Stimulated activated memory B cell treated with anti-CD40 and anti-IgM and Interleukin-4, amounts not matched to agents 10 μg/mL and 1 μg/mL and 100 μg/mL, for 72 hours (primary cell): ENCODE measurements at places on chromosomes 6 and 20.

- no peak for ATAC-seq
Measured at GRCh38 chr6:116955773-116956172, 78.7 kb downstream of the RFX6 start.

GRCh38 chr6:29474996-29475395 lies 12.8 kb downstream of the MAS1L start:
- no peak for ATAC-seq

DNA sequence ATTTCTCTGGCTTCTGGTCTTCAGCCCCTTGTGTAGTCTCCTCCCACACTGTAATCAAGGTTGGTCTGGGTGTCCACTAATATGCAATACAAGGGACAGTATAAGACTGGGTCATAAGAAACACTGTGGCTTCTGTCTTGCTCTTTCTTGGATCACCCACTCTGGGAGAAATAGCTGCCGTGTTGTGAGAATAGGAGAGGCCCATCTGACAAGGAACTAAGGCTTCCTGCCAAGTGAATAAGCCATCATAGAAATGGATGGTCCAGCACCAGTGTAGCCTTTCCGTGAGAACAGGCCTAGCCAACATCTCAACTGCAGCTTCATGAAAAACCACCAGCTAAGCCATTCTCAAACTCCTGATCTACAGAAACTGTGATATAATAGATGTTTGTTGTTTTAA lies 23.3 kb downstream of the BAG2 start:
- no peak for ATAC-seq

DNA sequence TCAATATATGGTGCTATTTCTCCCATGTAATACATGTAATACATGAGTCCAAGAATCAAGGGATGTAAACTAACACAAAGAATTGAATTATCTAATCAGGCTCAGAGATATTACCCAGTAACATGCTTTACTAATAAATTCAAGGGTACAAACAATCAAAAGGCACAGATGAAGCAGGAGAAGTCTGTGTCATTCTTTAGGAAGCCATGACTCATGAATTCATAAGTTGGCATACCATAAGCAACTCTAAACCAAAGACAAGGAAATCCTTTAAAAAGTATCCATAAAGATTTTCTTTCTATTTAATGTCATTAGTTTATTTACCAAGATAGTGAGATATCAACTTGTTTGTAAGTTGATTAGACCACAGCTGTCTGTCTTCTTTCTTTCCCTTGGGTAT lies 446.0 kb upstream of the IMPG1 start:
- no peak for ATAC-seq

DNA sequence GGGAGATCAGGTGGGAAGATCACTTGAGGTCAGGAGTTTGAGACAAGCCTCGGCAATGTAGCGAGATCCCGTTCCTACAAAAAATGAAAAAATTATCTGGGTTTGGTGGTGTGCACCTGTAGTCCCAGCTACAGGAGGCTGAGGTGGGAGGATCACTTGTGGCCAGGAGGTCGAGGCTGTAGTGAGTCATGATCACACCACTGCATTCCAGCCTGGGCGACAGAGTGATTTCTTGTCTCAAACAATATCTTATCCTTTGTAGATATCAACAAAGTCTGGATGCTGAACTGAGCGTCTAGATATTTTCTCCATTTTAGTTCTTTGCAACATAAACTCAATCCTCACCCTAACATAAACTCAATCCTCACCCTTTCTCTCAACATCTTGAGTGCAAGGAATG lies 197.6 kb downstream of the DTNBP1 start:
- ATAC-seq, result no peak

DNA sequence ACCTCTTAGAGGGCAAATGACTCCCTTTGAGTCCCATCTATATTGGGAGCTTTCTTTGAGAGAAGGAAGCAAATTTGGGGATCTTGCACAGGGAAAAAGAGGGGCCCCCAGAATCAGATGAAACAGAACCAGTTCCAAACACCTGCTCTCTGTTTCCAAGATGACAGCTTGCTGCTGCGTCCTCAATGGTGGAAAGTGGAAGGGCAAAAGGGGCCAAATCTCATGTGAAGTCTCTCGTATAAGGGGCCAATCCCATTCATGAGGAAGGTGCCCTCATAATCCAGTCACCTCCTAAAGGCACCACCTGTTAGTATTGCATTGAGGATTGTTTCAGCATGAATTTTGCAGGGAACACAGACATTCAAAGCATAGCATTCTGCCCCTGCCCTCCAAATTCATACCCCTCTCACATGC lies 483 bp upstream of the SERPINB1 start:
- ATAC-seq, result no peak

DNA sequence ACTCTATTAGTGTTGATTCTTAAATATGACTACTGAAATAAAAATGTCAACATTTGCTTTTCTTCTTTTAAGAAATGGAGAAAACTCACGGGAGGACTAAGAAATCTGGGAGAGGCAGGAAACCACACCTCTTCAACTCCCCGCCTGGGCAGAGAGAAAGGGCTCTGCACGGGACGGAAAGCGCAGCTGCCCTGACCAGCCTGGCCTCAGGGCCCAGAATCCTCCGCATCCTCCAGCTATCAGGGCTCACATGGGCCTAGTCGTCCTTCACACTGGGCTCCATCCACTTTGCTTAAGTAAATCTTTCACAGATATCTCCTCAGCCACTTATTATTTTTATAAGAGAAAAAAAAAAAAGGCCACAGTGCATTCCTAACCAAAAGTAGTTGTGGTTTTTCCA lies 215.1 kb downstream of the TBXT start:
- ATAC-seq, result no peak

GRCh38 chr6:13611715-13612114 lies 3.4 kb upstream of the NOL7 start:
- no peak for ATAC-seq

- ATAC-seq, result peak; percentile 80
Measured at GRCh38 chr20:8131598-8132483, at the start of gene PLCB1. Gene PLCB1 (plus strand): TSS chr20:8132266. CDS start chr20:8132652, 386 bp downstream.

GRCh38 chr6:137968901-137969300 lies 101.8 kb downstream of the TNFAIP3 start:
- no peak for ATAC-seq

DNA sequence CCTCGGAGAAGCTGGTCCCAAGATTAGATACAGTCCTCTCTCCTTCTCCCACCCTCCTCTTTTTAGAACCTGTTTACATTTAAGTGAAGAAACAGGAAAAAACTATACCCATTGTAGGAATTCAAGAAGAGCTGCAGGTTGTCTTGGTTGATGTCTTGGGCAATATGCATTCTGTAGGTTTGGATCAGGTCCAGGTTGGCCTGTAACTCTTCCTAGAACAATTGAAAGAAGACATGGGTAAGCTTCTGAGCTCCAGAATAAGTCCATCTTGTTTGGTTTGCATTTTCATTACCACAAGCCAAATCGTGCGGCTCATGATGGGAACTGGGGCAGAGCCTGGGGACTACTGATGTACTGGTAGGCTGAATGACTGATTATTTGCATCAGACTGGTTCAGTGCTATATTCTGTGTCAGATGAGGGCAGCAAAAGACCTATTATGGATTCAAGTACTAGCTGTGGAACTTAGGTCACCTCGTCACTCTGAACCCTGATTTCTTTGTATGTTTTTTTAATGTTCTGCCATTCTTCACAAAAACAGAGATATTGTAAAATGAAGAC lies 20.3 kb upstream of the SLA2 start:
- ATAC-seq, result no peak

- no peak for ATAC-seq
Measured at GRCh38 chr6:33191383-33192104, 723 bp downstream of the COL11A2 start.

GRCh38 chr6:15474196-15474595 lies 188.6 kb downstream of the DTNBP1 start:
- ATAC-seq, result no peak
